ENCODE measurements at places on chromosomes 11 and 22.
A peak's percentile ranks its signal among the peaks of the same experiment; 100 is the strongest.

- no peak overlapping the region for H3K27ac ChIP-seq
- peaks cover 24% of the 10 kb centered on the region for H3K36me3 ChIP-seq
- H3K4me3 ChIP-seq, result no peak overlapping the region
- H3K4me1 ChIP-seq, result peaks cover 35% of the 10 kb centered on the region
Measured at GRCh38 chr11:1496091-1496760, 9.6 kb upstream of the MOB2 start.

GRCh38 chr11:43962383-43963278 is 20.2 kb downstream of the C11orf96 start:
- no peaks in the 10 kb centered on the region for H3K4me1 ChIP-seq
- H3K36me3 ChIP-seq, result no peaks in the 10 kb centered on the region
- no peak overlapping the region for H3K4me3 ChIP-seq
- H3K27me3 ChIP-seq, result peaks cover 37% of the 10 kb centered on the region

- no peak overlapping the region for H3K27ac ChIP-seq
- H3K4me1 ChIP-seq, result no peaks in the 10 kb centered on the region
- no peak for DNase-seq
- H3K4me3 ChIP-seq, result no peak overlapping the region
- H3K36me3 ChIP-seq, result no peaks in the 10 kb centered on the region
Measured at GRCh38 chr11:82321206-82321605, 412.5 kb downstream of the FAM181B start.

- H3K36me3 ChIP-seq, result no peaks in the 10 kb centered on the region
- no peak for DNase-seq
- H3K4me3 ChIP-seq, result no peak overlapping the region
- H3K4me1 ChIP-seq, result peaks cover 32% of the 10 kb centered on the region
- no peak overlapping the region for H3K27ac ChIP-seq
- H3K27me3 ChIP-seq, result no peaks in the 10 kb centered on the region
Measured at GRCh38 chr11:2295971-2296912, 5.5 kb downstream of the C11orf21 start.

DNA sequence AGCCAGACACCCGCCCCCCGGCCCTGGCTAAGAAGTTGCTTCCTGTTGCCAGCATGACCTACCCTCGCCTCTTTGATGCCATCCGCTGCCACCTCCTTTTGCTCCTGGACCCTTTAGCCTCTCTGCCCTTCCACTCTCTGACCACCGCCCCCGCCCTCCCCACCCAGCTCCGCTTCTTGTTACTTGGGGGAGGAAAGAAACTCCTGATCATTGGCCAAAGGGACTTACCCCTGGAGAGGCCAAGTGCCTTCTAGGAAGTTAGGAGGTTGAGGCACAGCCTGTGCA is at the start of gene PRR33:
PRR33 (minus strand) TSS at position 65 of the 285 bp plus-strand sequence. CDS start 1,311 bp downstream, outside the sequence.
- H3K27me3 ChIP-seq, result peaks cover 2% of the 10 kb centered on the region
- peaks cover 21% of the 10 kb centered on the region for H3K36me3 ChIP-seq
- H3K4me3 ChIP-seq, result peak within 1 kb of the TSS; percentile 81
- DNase-seq, result no peak
- H3K27ac ChIP-seq, result peak within 1 kb of the TSS; percentile 82
- H3K4me1 ChIP-seq, result peaks cover 22% of the 10 kb centered on the region

GRCh38 chr11:3020011-3020410 is 27.9 kb upstream of the NAP1L4 start:
- peaks cover 64% of the 10 kb centered on the region for H3K4me1 ChIP-seq
- DNase-seq, result no peak
- H3K36me3 ChIP-seq, result peaks cover 39% of the 10 kb centered on the region

DNA sequence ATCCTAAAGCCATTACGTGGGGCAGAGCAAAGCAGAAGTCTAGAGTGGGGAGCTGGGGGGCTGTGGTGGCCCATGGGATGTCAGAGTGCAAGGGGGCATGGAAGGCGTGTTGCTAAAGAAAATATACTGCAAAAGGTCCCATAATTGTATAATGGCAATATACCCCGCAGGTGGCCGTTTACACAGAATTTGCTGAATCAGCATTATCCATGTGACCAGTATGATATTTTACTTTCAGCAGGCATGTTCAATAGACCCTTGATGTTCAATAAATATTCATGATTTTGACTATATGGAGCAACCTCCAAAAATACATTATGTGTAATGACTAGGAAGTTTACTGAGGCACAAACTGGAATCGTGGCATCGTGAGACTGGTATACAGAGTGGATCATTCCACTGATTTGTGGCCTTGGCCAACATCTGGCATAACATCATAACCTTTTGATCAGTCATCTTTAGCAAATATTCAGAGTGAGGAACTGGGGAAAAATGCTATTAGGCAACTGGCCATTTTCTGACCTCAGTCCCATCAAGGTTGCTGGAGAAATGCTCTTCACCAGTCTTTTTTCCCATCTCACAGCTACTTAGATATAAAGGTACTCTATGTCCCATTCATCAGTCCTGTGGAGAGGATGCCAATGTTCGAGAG is 29.3 kb upstream of the PPP2R1B start:
- no peak overlapping the region for H3K4me3 ChIP-seq
- peaks cover 5% of the 10 kb centered on the region for H3K4me1 ChIP-seq
- no peaks in the 10 kb centered on the region for H3K27me3 ChIP-seq
- no peak overlapping the region for H3K27ac ChIP-seq

DNA sequence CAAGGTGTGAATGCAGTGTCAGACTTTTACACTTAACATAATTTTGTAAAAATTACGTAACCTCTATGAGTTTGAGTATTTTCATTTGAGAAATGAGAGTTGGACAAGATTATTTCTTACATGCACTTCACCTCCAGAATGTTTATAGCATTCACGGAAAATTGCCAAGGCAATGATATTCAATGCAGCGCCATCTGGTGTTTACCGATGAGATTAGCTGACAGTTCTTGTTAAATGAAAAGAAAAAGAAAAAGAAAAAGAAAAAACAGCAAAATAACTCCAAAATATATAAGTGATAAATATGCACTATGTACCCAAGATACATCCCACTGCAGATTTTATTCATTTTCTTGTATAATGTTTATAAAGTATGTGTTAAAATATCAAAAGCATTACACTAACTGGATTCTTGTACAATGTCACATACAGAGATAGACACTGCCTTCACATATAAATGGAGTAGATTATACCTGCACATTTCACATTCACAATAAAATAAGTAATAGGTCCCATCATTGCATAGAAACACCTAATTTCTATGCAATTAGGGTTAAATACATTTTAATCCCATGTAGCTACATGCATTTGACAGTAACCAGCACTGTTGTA is 976.3 kb upstream of the FAT3 start:
- no peaks in the 10 kb centered on the region for H3K4me1 ChIP-seq
- H3K27me3 ChIP-seq, result no peaks in the 10 kb centered on the region
- no peak overlapping the region for H3K4me3 ChIP-seq
- H3K36me3 ChIP-seq, result no peaks in the 10 kb centered on the region
- DNase-seq, result no peak

- H3K4me1 ChIP-seq, result peaks cover 32% of the 10 kb centered on the region
- H3K27ac ChIP-seq, result no peak overlapping the region
- H3K4me3 ChIP-seq, result peak overlapping the region; percentile 90
- peaks cover 2% of the 10 kb centered on the region for H3K36me3 ChIP-seq
- no peak for DNase-seq
Measured at GRCh38 chr22:37659897-37660708, 1.6 kb downstream of the PDXP start.
